ENCODE measurements at places on chromosomes 5 and 9.

- DNase-seq: peak; percentile 39
These were observed 101.1 kb downstream of the FGF18 start for GRCh38 chr5:171520300-171521174.

DNA sequence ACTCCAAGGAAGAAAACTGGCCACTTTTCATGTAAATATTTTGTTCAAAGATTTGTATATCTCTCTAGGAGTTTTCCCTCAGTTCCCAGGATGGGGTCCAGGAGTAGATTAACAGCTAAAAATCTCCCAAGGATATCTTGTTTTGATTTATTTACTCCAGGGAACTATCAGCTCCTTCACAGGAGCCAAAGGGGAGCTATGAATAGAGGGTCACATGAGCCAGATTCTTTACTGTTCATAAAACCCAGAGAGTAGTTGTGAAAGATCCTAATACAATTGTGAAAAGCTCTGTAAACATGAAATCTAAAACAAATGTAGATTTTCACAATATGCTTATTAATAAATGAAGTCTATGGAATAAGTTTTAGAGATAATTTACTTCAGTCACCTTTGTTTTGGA, 16.9 kb downstream of the DIMT1 start:
- DNase-seq: no peak

- no peak for DNase-seq
These were observed 18.0 kb downstream of the FRRS1L start for GRCh38 chr9:109149089-109149488.

DNA sequence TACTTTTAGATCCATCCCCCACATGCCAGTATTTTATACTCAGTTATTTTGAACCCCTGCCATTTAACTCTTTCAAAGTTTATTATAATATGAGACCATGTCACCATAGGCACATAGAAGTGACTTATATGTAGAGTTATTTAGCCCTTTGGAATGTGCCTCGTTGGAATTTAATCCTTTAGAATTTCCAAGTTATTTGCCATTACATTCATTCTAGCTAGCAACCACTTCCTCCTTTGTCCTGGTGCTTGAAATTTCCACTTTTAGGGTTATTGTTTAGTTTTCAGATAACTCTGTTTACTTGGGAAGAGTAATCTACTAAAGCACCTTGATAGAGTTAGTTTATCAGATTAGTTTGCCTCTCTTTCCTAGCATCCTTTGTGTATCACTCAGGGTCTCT, 82.8 kb upstream of the TLE1 start:
- no peak for DNase-seq

DNA sequence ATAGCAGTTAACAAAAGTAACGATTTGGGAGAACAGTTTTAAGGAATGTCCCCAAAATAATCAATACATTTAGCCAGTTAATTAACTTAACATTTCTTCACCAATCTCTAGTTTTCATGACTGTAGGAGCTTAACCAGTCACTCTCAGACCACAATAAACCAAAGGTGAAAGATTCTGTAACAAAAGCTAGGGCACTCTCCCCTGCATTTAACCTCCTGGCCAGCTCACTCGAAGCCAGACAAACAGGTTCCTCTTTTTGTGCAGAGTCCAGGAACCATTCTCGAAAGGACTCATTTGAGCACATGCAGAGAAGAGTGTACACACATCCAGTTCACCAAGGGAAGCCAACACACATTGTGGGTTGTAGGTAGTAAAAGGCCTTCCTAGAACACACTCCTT, 6.5 kb downstream of the IL7R start:
- DNase-seq: no peak

DNA sequence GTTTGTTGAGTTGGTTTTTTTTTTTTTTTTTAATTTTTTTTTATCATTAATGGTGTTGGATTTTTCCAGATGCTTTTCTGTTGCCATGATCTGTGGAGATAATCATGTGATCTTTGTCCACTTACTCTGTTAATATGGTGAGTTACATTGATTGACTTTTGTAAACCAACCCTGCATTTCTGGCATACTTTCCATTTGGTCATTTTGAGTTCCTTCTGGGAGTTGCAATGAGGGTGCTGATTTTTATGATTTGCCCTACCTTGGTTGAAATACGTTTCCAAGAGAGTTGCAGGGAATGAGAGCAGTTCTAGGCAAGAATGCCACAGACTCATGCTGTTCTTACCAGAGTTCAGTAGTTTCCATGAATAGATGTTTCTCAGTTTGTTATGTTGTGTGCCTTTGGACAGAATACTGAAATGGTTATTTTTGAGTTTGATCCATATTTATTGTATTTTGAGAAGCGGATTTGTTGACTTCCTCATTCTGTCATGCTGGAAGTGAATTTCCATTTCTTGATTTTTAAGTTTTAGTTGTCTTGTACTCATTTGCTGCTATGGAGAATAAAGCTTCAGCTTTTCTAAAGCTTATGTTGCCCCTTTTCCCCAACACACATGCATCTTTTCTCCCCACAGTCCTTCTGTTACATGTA, 69.0 kb downstream of the SCAMP1 start:
- DNase-seq: no peak

All from right renal cortex interstitium (tissue), 3 donors.